A549 treated with ZK216348 at 1 μM for 4 hours (cell line): ENCODE measurements at places on chromosomes 2 and 18. TPM values are rescaled to one million over a fixed set of nuclear protein-coding genes. Genes with fewer than 3 reads are reported as not detected.

VAMP8 gene
- total RNA-seq = 14.1 to 23.2 TPM (median 16.8 TPM) in 5 replicates

NAT8 gene
- total RNA-seq = not detected in 5 replicates

ALPP gene
- total RNA-seq = 2.4 to 3.3 TPM (median 2.7 TPM) in 5 replicates

SERPINB2 gene
- total RNA-seq = 0.13 to 0.27 TPM in 2 of 5 replicates, not detected in the others

NETO1 gene
- not detected in 5 replicates for total RNA-seq

DHRS9 gene
- 2.9 to 4.2 TPM (median 3.5 TPM) in 5 replicates for total RNA-seq

REG1A gene
- not detected in 5 replicates for total RNA-seq

PID1 gene
- total RNA-seq = 3.6 to 4.3 TPM (median 4.1 TPM) in 5 replicates

CNDP1 gene
- not detected in 5 replicates for total RNA-seq

IL18RAP gene
- total RNA-seq = not detected in 5 replicates

AQP12A gene
- not detected in 5 replicates for total RNA-seq

SKA1 gene
- total RNA-seq = 9.7 to 15.0 TPM (median 12.4 TPM) in 5 replicates

KLF7 gene
- 15.7 to 27.0 TPM (median 24.3 TPM) in 5 replicates for total RNA-seq

SS18 gene
- 42.7 to 57.8 TPM (median 52.6 TPM) in 5 replicates for total RNA-seq

ZNF396 gene
- total RNA-seq = 0.57 to 1.2 TPM (median 0.74 TPM) in 5 replicates

RGPD4 gene
- total RNA-seq = 0.04 to 0.16 TPM (median 0.10 TPM) in 4 of 5 replicates, not detected in the other

TCF23 gene
- not detected in 5 replicates for total RNA-seq

MYOM1 gene
- total RNA-seq = 0.07 to 0.28 TPM (median 0.12 TPM) in 5 replicates

FAM237A gene
- not detected in 5 replicates for total RNA-seq
